ENCODE measurements at places on chromosomes 16 and 17. TPM values are rescaled to one million over a fixed set of nuclear protein-coding genes. Genes with fewer than 3 reads are reported as not detected.

The NPB gene
- total RNA-seq = not detected

The SOST gene
- total RNA-seq = not detected

The PYDC1 gene
- total RNA-seq = not detected

The SAMD14 gene
- 2.8 TPM for total RNA-seq

The TMIGD1 gene
- total RNA-seq = not detected

The SPN gene
- total RNA-seq = not detected

The TNFRSF13B gene
- not detected for total RNA-seq

- DNase-seq = peak; percentile 23
Measured at GRCh38 chr17:32487473-32488176, 832 bp downstream of the CDK5R1 start.

DNA sequence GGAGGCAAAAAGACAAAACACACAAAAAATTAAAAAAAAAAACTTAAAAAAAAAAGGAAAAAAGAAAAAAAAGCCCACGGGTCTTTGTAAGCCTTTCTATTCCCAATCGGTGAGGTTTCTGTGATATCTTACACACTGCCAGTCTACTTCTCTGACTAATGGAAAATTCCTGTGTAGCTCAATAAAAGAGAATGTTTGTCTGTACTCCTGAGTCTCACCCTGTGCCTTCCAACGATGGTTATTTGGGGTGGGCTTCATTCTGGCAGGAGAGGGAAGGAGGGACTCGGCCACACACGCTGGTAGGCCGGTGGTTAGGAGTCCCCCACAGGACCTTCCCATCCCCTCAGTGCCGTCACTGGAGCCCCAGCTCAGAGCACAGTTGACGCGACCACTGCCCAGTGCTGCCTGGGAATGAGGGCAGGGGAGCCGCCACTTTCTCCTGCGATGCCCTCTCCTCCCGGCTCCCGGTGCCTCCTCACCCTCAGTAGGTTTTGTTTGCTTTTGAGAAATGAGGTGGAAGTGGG is 68.0 kb downstream of the AMFR start:
- DNase-seq = peak; percentile 57

GRCh38 chr16:19093631-19094541 is 19.9 kb upstream of the ITPRIPL2 start:
- DNase-seq = no peak

DNA sequence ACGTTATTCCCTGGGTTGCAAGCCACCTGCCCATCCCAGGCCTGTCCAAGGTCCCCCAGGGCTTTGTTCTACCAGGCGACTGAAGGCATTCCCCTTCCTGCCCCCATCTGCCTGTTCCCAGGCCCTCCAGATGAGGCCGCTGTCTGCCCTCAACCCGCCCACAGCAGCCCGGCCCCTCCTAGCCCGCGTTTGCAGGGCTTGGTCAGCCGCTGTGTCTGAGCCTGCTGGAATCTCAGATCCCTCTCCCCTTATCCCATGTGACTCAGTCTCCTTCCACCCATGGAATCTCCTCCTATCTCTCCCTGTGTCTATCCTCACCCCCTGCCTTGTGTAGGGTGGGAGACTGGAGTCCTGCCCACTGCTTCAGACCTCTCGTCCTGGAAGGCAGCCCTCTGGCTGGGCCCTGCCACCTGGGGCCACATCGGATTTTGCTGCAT is 186.0 kb upstream of the TNRC6C start:
- peak; percentile 60 for DNase-seq

DNA sequence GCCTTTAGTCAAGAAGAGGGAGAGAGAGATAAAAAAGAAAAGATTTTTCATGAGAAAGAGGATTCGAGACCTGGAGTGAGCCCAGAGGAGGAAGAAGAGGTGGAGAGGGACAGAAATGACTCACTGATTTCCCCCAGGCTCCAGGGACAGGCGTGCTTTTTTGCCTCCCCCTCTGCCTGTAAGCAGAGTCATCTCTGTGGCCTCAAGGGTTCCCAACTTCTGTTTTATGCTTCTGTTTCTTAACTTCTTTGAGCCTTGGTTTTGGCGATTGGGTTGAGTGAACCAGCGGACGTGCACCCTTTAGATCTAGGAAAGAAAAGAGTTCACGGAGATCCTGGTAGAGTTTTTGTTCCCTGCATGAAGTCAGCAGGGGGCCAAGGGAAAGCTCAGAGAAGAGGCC is 147.9 kb upstream of the NOL11 start:
- DNase-seq = peak; percentile 45

GRCh38 chr17:79685121-79685520 is 45.6 kb upstream of the ENPP7 start:
- DNase-seq = no peak

- no peak for DNase-seq
Measured at GRCh38 chr16:11084484-11084875, 140.1 kb downstream of the CLEC16A start.

GRCh38 chr17:66678061-66678460 is 156.9 kb upstream of the CACNG5 start:
- no peak for DNase-seq

All from dermis microvascular lymphatic vessel endothelial cell (primary cell).